ENCODE measurements at places on chromosomes 6 and 20.

- DNase-seq = no peak
Measured at GRCh38 chr20:53658322-53658721, 64.7 kb upstream of the ZNF217 start.

DNA sequence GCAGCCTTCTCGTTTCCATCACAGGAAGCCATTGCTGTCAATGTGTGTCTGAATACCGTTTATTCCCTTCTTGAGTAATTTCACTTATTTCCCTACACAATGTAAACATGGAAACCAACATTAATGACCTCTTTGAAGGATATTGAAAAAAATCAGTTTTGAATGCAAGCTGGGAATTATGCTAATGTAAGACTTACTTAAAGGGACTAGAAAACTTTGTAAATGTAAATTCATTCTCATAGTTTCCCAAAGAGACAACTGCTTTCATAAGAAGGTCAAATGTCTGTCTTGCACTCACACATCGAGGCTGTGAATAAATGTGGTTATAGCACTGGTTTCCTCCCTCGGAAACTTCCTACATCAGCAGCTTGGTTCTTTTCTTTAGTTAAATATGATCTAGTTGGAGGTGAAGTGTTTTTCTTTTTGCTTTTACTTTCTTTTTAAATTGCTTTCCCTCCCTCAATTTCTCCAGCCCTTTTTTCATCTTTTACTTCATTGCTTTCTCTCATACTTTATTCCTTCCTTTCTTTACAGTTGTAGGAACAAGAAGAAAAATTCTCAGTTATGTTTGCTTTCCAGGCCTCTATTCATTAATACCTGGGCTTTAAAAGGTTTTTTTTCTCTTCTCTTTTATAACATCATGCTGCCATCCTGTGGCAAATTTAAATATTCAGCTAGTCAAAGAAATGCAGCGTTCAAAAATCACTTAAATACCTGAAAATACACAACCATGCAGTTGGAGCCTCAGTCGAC is 108.3 kb downstream of the TNFAIP3 start:
- no peak for DNase-seq

GRCh38 chr6:1251198-1252155 is 60.4 kb upstream of the FOXQ1 start:
- no peak for DNase-seq

GRCh38 chr6:5096482-5096881 is 11.3 kb downstream of the PPP1R3G start:
- no peak for DNase-seq

- no peak for DNase-seq
Measured at GRCh38 chr6:170226647-170227046, 64.2 kb downstream of the DLL1 start.

DNA sequence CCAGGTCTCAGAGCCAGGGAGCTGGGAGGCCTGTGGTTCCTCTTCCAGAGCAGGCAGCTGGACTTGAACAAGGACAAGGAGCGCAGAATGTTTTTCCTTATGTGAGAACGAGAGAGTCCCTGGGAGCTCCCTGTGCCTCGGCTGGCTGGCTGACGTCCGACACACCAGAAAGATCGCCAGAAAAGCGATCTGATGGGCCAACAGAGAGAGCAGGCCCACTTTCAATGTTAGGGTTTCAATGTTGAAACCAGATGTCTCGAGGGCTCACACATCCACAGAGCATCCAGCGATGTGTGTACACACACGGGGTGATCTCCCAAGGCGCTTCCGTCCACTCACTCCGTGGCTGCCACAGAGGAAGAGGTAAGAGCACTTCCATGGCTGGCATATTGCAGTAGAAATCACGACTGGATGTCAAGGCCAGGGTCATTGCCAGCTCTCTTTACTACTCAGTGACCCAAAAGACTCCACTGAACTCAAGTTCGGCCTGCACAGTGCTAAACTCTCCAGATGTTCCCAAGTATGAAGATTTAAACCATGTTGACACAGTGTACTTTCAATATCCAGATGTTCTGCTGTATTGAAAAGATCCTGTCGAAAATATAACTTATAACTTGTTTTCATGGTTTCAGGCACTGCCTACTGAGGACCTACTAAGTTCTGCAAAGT is 70.8 kb upstream of the FOXC1 start:
- DNase-seq = no peak

DNA sequence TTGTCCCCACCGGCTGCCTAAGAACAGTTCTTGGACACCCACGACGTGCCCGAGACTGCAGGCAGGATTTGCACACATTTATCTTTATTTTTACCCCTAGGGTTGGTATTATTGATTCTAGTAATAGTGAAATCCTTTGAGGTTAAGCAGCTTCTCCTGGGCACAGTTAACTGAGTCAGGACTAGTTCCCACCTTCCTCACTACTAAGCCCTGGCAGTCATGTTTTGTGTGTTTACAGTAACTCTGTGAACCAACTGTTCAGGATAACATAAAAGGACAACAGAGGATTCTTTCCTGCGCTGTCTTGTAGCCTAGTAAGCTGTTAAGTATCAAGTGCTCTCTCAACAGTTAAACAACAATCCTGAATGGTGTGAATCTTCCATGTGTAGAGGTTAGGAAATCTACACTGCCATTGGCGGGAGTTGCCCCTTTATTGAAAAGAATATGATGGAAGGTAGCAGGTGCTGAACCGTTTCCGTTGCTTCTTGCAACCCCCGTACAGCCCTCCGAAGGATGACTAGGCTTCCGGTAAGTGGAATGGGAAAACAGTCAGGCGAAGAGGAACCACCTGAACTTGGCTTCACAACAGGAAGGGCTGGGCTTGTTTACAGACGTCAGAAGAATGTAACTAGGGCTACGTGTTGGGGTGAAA is 979 bp upstream of the SOD2 start:
- peak; percentile 30 for DNase-seq

GRCh38 chr6:44301106-44301505 is 12.0 kb downstream of the AARS2 start:
- no peak for DNase-seq

DNA sequence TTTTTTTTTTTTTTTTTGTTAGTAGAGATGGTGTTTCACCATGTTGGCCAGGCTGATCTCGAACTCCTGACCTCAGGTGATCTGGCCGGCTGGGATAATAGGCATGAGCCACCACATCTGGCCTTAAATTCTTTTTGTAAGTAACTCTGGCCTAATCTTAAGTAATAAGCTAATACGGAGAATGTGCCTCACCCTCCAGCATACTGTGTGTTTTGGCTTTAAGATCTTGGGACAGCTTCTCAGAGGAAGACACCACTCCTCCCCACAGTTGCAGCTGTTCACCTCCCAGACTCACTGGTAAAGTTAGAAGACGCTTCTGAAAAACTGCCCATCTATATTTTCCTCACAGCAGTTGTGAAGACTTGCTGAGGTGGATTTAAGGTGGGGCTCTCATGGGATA is 120.8 kb downstream of the CCDC170 start:
- no peak for DNase-seq

DNA sequence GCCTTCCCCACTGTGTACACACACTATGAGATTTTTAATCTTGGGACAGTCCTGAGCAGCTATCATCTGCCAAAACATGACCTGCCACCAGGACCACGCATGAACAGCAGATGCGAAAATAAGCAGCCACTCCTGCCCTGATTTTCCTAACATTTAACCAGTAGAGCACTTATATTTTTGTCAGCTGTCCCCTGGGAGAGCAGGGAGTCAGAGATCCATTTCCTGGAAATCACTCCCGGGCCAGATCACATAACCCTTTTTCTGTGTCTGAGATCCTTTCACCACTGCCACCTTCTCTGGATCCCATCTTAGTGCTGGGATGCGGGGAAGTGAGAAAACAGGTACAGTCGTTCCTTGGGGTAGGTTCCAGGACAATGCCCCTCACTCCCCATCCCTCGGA is 5.7 kb downstream of the SDCBP2 start:
- no peak for DNase-seq

DNA sequence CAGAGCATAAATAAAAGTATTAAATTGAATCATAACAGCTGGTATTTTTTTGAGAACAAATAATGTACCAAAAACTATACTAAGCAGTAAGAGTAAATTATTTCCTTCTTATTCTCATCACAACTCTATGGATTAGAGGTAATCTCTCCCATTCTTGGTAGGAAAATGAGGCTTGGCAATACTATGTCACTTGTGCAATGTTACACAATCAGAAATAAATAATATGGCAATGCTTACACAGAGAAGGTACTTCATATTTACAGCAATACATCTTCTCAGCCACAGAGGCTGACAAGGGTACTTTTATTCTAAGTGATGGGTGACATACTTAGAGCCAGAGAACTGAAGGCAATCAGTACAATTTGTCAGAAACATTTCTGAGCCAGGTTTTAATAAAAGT is 3.9 kb downstream of the DST start:
- DNase-seq = no peak

- DNase-seq = no peak
Measured at GRCh38 chr6:142771162-142771561, 173.8 kb downstream of the HIVEP2 start.

DNA sequence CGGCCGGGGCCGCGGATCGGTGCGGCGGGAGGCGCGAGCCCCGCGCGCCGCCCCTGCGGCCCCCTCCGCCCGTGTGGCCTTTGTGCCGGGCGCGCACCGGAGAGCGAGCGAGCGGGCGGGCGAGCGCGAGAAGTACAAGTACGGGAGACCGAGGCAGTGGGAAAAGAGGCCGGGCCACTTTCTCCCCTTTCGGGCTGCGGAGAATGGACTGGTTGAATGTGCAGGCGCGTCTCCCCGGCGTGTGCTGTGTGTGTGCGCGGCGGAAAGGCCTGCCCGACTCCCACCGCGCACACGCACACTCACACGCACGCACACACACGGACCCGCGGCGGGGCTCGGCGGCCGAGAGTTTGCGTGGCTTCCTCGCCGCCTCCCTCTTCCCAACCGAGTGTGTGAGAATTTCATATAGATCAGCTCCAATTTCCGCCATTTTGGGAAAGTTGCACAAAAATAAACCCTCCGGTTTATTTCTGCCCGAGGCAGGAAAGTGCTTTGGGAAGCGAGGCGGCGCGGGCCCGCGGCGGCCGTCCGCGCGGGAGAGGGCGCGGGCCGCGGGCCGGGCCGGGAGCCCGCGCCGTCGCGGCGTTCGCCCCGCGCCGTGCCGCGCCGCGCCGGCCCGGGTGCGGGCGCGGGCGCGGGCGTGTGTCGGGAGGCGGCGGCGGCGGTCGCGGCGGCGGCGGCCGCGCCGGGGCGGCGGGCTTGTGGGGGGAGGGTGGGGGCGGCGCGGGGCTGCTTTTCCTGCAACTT is 1.1 kb downstream of the L3MBTL3 start:
- peak; percentile 13 for DNase-seq
